B cell (primary cell): ENCODE measurements at places on chromosomes 4 and X. TPM values are rescaled to one million over a fixed set of nuclear protein-coding genes. Genes with fewer than 3 reads are reported as not detected.

DNA sequence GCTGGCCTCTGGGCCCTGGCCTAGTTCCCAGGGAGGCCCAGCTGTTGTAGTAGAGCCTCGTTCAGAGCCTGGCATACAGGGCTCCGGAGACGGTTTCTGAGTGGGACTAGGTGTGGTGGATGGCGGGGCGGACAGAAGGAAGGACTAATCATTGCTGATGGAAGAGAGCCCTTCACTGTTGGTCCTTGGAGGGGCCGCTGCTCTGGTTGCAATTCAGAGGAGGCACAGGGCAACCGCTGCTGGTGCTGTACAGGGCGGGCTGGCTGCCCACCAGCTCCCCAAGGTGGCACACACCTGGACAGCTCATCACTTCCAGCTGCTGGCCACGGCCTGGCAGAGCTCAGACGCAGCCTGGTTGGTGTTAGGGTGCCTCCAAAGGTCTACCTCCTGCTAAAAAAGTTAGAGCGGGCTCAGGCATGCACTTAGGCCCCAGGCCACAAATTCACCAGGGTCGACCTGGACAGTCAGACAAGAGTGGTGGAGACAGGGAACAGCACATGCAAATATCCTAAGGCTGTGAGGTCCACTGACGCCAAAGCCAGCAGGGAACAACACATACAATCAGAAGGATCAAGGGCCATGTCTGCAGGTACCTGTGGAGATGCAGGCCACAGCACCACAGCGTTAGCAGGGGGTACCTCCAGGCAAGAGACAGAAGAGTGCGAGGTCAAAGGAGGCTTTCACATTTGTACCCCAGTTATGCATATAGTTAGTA, 7.5 kb upstream of the RNF4 start:
- DNase-seq: no peak

F11 gene
- polyA plus RNA-seq: 0.06 TPM in 1 of 2 replicates, not detected in the other

DNA sequence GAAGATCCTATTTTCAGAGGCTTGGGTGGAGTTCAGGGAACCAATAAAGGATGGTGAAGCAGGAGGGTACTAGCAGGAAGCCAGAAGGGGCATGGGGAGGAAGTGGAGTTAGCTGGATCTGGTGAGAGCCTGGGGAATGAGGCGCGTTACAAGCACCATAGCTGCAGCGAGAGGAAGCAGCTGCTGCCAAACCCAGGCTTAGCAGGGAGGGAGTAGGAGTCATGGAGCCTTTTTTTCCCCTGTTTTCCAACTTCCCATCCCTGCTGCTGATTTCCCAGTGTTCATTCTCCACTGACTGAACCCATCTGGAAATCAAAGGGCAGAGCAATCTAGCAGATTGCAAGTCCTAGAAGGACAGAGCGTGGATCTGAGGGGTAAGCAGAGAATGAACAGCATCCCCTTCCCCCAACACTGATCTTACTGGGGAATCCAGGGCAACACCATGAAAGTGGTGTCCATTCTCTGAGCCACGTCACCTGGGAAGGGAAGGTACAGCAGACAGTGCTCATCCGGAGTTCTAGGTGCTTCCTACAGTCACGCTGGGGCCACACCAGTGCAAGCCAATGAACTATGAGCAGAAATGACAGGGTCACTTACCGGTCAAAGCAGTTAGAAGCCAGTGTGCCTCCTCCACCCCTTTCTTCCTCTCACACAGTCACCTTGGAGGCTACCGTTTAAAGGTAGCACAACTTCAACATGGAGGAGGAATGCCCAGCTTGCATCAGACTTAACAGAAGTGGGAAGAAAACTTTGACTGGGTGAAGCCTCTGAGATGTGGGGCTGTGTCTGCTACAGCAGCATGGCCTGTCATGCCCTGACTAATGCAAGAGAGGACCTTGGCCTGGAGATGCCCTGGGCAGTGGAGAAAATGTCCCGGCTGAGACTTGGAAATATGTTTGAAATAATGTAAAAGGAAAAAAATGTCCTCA, 36.7 kb downstream of the SMIM20 start:
- no peak for DNase-seq

GRCh38 chrX:8306291-8306925, 135.3 kb upstream of the VCX2 start:
- no peak for DNase-seq

ZNF185 gene
- 2.3 and 2.7 TPM in 2 replicates for polyA plus RNA-seq

- DNase-seq: no peak
Measured at GRCh38 chr4:17794730-17795129, 13.3 kb upstream of the FAM184B start.

- DNase-seq: no peak
Measured at GRCh38 chr4:129994715-129995114, 898.8 kb downstream of the C4orf33 start.

GRCh38 chrX:119887721-119888425, 7.8 kb upstream of the AKAP14 start:
- DNase-seq: peak; percentile 66

DNA sequence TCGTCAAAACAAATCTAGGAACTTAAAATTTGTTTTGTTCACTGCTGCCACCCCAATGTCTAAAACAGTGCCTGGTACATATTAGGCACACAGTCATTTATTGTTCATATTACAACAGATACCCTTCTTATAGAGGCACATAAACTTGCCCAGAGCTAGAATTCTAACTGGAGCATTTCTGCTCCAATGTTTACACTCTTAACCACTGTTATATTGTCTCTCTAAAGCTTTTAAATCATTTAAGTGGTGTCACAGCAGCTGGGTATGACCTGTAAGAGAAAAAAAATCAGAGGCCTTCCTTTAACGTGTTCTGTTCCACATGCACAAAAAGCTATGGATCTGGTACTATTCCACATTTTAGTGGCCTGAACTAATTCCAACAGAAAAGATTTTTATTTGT, 3.0 kb downstream of the UBE2D3 start:
- DNase-seq: no peak

PNMA6F gene
- not detected in 2 replicates for polyA plus RNA-seq

RNF175 gene
- polyA plus RNA-seq: 0.26 TPM in 1 of 2 replicates, not detected in the other
